Thoracic aorta (tissue), 2 donors: ENCODE measurements at places on chromosomes 12 and 14. TPM values are rescaled to one million over a fixed set of nuclear protein-coding genes. Genes with fewer than 3 reads are reported as not detected.

The ZNF641 gene
- total RNA-seq, result 30.8 TPM

The HCAR2 gene
- not detected for total RNA-seq

GRCh38 chr14:56087671-56088471 is 30.3 kb upstream of the PELI2 start:
- no peak overlapping the region for H3K4me3 ChIP-seq
- H3K4me1 ChIP-seq, result no peaks in the 10 kb centered on the region
- H3K36me3 ChIP-seq, result no peaks in the 10 kb centered on the region
- no peaks in the 10 kb centered on the region for H3K27me3 ChIP-seq
- no peak for DNase-seq

The PELI2 gene
- total RNA-seq, result 22.2 TPM

- H3K27me3 ChIP-seq, result no peaks in the 10 kb centered on the region
- DNase-seq, result no peak
- no peaks in the 10 kb centered on the region for H3K4me1 ChIP-seq
- H3K27ac ChIP-seq, result no peak overlapping the region
Observed at GRCh38 chr14:97710726-97711125, 913.5 kb downstream of the VRK1 start.
